NCI-H510A treated with DMSO at 0.1 percent for 48 hours (cell line): ENCODE measurements at places on chromosomes 16 and 17.

DNA sequence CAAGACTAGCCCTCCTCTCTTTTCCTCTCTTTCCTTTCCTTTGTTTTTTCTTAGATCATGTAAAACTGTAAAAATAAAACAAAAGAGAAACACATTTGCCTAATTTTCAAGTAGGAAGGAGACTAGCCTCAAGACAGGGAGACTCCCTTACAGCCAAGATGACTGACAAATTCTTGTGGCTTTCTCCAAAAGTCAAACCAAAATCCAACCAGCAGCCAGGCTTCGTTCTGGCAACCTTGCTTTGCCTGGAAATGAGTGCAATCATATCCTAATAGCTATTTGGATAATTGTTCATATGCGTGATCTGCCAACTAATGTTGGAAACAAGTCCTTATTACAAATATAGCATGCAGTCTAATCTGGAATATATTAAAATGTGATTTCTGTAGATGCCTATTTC, 868.9 kb upstream of the SOX9 start:
- no peak for DNase-seq

- no peak for DNase-seq
These were observed 592.7 kb upstream of the PSMD7 start for GRCh38 chr16:73703891-73704290.

DNA sequence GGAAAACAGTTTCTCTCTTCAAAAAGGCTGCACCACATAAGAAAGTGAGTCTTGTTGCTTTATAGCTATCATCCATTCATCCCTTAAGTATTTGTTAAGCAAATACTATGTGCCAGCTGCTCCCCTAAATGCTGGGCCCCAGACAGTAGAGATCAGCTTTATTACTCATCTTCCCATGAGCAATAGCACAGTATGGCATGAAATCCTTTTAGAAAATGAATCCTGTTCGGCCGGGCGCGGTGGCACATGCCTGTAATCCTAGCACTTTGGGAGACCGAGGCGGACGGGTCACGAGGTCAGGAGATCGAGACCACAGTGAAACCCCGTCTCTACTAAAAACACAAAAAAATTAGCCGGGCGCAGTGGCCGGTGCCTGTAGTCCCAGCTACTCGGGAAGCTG, 99.5 kb downstream of the MYO1D start:
- no peak for DNase-seq

GRCh38 chr17:30248786-30249185, 13.3 kb upstream of the SLC6A4 start:
- no peak for DNase-seq

DNA sequence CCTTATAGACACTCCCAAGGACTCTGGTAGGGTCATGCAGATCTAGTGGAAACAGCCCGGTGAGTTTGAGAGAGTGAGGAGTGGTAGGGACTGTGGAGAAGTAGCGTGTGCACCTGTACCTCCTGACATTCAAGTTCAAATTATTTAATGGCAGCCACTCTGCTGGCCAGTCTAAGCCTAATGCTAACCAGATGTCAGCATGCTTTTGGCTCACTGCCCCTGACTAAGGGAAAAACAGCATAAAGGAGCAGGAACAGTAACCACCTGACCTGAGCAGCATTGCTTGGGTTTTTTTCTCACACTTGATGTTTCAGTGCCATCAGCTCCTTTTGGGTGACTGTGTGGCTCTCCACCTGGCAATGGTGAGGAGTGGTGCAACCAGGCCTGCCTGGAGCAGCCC, 23.8 kb upstream of the SLC12A3 start:
- DNase-seq = no peak

DNA sequence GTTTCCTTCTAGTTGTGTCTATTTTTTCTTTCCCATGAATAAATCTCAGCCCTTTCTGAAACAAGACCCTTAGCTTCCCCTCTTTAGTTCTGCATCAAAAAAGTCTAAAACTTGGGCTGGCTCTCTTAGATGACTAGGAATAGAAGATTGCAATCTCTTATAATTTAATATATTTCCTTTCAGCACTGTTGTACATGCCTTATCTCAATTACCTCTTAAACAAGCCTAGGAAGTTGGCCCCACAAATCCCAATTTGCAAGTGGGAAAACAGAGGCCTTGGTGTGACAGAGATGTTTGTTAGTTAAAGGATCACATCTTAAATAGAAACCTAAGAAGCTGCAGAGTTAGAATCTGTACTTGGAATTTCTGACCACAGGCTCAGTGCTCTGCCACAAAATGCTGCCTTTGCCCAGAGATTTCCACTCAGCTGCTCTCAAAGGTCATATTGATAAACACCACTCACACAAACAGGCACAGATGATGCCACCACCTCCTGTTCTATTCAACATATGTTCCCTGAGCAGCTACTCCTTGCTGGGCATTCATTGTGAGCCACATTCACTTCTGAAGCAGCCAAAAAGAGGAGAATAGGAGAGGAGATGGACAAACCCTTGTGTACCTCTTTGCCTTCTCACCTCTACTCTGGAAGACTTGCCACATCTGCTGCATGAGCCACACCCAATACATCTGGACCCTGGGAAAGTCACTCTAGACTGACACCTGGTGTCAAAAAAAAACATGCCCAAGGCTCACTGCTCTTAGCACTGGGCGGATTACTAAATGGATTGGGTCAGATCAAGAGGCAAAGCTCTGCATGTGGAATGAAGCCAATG, 5.5 kb downstream of the CCDC182 start:
- DNase-seq = peak; percentile 69

DNA sequence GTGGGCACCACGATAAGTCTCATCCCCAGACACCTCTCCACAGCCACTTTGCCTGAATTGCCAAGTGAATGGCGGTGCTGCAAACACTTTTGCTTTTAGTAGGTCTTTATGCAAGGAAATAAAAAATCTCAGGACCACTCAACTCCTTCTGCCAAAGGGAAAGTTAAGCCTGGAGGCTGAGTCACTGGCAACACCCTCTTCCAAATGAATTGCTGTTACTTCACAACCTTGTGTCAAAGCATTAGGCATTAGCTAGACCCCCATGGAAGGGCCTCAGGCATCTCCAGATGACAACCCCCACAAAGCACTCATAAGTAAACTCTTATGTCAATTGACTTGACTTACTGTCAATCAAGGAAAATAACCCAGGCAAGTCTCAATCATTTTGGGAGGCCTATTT, 43.0 kb downstream of the RNF112 start:
- DNase-seq = no peak
